Suppressor macrophage (primary cell): ENCODE measurements at places on chromosomes 7 and 10.

- DNase-seq = no peak
Observed at GRCh38 chr10:420154-421121, 269.0 kb downstream of the DIP2C start.

DNA sequence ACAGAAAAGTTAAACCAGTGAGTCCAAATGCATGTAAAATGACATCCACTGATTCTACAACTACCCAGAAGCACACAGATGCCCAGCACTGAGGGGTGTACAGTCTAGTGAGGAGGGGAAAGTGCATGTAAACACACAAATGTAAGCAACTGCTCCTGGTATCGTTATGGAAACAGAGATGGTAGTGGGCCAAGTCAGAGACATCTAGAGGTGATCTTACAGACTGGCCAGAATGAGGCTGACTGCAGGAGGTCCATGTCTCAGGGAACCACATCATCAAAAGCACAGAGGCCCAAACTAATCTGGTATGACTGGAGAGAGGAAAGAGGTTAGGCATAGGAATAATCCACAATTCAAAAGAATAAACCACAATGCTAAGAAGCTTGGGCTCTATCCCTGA, 176.5 kb downstream of the SRPK2 start:
- no peak for DNase-seq

- no peak for DNase-seq
Observed at GRCh38 chr10:89525556-89525955, 9.8 kb downstream of the SLC16A12 start.

DNA sequence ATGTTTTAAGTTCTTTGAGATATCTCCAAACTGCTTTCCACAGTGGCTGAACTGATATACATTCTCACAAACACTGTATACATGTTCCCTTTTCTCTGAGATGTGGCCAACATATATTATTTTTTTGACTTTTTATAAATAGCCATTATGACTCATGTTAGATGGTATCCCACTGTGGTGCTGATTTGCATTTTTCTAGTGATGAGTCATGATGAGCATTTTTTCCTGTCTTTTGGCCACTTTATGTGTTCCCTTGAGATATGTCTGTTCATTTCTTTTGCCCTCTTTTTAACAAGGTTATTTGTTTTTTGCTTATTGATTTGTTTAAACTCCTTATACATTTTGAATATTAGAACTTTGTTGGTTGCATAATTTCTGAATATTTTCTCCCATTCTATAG, 1055.1 kb downstream of the NXPH1 start:
- peak; percentile 38 for DNase-seq
